Anterior cingulate cortex (tissue), 58 donors: ENCODE measurements at places on chromosomes 16 and 17.

GRCh38 chr16:85137323-85138072, 25.2 kb upstream of the CIBAR2 start:
- peak; percentile 85 for DNase-seq

DNA sequence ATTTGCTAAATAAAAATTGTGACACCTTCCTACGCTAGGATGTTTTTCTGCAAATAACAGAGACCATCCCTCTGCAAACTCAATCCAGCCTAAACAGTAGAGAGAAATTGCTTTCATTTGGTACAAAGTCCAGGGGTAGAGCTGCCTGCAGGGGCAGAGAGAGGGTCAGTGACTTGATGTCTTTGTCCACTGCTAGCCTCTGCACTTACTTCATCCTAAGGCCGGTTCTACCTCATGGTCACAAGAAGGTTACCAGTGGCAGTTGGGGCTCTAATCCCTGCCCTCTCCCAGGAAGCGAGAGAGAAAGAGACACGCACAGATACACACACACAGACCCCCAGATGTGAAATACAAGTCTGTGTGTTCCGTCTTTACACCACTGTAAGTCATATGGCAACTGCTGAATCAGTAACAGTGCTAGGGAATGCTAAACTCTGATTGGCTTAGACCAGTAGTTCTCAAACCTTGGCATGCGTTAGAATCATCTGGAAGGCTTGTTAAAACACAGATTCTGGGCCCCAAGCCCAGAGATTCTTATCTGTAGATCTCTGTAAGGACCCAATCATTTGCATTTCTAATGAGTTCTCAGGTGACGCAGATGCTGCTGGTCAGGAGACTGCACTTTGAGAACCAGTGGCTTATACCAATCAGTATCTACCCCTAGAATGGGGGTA, 13.1 kb upstream of the LPCAT2 start:
- no peak for DNase-seq

- no peak for DNase-seq
These were observed 32.9 kb downstream of the SMYD4 start for GRCh38 chr17:1796800-1797199.

DNA sequence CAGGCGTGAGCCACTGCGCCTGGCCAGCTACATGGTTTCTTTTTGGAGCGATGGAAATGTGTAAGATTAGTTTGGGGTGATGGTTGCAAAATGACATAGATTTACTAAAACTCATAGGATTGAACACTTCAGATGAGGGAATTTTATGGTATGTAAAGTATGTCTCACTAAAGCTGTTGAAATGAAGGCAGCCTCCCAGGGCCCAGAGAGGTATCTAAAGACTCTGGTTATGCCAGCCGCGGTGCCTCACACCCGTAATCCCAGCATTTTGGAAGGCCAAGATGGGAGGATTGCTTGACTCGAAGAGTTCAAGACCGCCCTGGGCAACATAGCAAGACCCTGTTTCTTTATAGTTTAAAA, 254.9 kb downstream of the PARN start:
- DNase-seq: no peak

DNA sequence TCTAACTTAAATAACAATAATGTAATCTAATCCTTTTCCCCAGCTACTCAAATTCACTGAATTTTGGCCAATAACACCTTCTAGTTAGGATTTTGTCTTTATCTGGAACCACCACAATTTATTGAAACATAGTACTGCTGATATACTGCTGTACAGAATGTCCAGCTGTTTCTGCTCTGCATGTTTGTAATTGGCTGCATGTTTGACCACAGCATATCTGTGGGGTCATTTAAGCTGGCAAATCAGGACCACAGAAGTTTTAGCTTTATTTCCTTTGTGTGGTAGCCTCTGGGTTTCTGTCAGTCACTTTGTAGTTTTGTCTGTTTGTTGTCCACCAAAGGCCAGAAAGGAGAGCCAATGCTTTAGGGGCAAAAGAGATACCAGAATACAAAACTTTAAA, 22.2 kb upstream of the RAB11FIP4 start:
- DNase-seq: no peak

DNA sequence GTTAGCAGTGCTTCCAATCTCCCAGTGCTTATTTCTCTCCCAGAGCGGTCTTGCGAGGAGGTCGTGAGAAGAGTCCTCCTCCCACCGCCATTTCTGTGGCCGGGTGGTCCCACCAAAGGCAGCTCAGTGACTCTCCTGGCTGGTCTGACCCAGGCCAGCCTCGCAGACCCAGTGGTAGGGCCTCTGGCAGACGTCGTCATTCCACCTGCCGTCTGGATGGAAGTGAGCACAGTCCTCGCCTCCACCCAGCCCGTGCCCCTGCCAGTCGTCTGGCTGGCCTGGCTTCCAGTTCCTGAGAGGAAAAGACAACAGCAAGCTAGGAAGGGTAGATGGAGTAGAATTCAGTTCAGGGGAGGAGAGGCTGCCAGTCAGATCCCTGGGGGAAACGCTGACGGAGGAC, 5.1 kb downstream of the CLEC10A start:
- no peak for DNase-seq

DNA sequence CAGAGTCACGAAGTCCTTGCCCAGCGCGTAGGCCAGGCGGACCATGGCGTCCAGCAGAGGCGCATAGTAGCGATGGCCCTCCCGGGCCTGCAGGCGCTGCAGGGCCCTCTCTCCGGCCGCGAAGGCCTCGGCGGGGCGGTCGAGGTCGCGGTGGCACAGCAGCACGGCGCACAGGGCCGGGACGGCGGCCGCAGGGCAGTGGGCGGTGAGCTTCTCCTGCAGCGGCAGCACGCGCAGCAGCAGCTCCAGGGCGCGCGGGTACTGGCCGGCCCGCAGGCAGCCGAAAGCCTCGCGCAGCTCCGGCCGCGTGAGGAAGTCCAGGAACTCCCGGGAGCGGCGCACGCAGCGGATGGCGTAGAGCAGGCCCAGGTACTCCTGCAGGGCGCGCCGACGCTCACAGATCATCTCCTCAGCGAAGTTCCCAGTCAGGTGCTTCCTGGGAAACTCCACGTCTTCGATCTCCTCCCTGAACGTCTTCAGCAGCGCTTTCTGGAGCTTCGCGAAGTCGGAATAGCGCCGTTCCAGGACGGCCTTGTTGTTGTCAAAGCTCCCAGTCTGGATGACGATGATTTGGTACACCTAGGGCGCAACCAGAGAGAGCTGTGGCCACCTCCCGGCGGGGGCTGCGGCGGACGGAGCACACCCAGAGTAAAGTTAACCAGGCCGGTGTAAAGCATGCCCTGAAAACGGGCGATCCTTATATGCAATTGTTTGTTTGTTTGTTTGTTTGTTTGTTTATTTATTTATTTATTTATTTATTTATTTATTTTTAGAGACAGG, 7.4 kb downstream of the SNX20 start:
- DNase-seq: no peak

DNA sequence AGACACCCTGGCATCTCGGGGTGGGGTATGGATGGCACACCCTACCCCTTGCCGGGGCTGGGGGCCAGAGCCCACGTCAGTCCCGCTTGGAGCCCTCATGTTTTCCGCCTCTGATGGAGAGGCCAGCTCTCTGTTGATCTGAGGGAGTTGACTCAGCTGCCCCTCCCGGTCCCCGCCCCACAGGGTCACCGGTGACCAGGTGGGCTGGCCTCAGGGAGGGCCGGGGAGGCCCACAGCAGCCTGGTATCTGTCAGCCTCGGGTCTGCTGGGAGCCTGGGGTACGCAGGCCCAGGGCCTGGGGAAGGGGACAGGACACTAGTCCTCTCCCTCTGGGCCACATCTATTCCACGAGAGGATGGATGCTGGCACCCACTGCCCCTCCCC, 109.5 kb upstream of the CIBAR2 start:
- no peak for DNase-seq

GRCh38 chr16:27164352-27164751, 39.0 kb upstream of the KDM8 start:
- no peak for DNase-seq

DNA sequence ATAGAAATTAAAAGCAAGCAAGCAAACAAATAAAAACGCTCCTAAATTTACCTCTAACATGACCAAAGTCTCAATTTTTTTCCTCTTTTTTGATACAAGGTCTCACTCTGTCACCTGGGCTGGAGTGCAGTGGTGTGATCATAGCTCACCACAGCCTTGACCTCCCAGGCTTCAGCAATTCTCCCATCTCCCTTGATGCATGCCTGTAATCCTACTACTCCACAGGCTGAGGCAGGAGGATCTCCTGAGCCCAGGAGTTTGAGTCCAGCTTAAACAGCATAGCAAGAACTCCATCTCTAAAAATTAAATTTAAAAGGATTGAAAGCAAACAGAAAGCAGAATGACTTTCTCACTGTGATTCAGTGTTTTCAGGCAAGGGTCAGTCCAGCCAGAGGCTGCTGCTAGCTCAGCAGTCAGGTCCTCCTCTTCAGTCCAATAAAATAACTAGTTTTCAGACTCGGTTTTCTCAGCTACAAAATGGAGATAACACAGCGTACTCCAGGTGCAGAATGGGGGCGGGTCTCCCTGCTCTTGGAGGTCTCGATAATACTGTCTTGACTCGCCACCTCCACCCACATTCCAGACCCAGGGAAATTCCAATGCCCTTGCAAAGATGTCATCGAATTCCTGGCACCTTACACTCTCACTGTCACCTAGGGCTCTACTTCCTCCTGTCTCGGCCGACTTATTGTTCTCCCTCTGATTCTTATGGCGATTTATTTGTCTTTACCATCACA, 20.7 kb upstream of the MRTFB start:
- DNase-seq: no peak

DNA sequence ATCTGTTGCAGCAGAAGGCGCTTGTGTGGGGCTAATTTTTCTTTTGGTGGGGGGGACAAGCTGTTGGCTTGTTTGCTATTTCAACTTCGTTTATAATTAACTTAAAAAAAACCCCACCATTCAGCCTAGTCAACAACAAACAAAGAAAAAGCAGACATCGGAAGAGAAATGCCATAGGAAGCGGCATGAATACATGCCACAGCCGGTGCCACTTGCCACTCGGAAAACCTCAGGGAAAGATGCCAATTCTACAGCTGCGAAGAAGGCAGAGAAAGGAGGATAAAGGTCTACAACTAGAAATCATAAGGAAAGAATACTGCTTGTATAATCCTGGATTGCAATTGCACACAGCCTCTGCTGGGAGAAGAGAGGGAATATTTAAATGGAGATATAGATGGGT, 254.4 kb upstream of the PMFBP1 start:
- no peak for DNase-seq

- no peak for DNase-seq
These were observed 832 bp upstream of the SRRM2 start for GRCh38 chr16:2751577-2752034.

GRCh38 chr17:28738680-28739384, 5.0 kb upstream of the TRAF4 start:
- no peak for DNase-seq
